ENCODE measurements at places on chromosomes 1 and 21.
A peak's percentile ranks its signal among the peaks of the same experiment; 100 is the strongest.

GRCh38 chr1:5053744-5054143 is 399.3 kb downstream of the AJAP1 start:
- DNase-seq: no peak

- no peak for DNase-seq
Measured at GRCh38 chr1:223513309-223513708, 120.1 kb downstream of the CCDC185 start.

GRCh38 chr1:79117376-79117775 is 110.8 kb upstream of the ADGRL4 start:
- no peak for DNase-seq

- DNase-seq: no peak
Measured at GRCh38 chr1:243247901-243248300, 7.2 kb downstream of the CEP170 start.

DNA sequence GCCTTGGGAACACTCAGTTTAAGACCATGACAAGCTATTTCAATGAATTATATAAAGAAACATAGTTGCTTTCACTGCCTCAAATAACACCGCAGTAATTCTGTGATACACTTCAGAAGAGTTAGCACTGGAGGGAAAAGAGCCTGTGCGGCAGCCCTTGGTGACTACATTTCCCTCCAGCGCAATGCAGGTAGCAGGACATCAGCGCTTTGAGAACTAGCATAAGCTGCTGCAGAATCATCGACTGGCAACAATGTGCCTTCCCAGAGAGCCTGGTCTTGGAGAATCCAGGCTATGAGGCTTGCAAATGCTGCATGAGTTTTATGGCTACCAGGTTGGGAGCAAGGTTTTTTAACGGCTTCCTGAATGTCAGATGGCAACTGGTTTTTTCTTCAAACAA is 7.5 kb downstream of the NRIP1 start:
- no peak for DNase-seq

DNA sequence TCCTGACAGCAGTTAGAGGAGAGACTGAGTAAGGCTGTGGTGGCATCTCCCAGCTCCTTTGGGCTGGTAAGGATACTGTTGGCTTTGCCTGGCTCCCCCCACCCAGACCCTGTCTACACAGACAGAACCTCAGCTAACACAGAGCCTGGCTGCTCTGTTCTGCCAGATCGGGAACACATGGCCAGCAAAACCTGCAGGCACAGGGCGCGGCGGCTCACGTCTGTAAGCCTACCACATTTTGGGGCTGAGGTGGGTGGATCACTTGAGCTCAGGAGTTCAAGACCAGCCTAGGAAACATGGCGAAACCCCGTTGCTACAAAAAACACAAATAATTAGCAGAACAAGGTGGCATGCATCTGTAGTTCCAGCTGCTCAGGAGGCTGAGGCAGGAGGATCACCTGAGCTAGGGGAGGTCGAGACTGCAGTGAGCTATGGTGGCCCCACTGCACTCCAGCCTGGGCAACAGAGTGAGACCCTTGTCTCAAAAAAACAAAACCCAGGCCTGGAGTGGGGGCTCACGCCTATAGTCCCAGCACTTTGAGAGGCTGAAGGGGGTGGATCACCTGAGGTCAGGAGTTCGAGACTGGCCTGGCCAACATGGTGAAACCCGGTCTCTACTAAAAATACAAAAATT is 6.7 kb downstream of the CSTB start:
- DNase-seq: no peak

GRCh38 chr1:1106510-1107221 is 9.2 kb downstream of the C1orf159 start:
- DNase-seq: no peak

DNA sequence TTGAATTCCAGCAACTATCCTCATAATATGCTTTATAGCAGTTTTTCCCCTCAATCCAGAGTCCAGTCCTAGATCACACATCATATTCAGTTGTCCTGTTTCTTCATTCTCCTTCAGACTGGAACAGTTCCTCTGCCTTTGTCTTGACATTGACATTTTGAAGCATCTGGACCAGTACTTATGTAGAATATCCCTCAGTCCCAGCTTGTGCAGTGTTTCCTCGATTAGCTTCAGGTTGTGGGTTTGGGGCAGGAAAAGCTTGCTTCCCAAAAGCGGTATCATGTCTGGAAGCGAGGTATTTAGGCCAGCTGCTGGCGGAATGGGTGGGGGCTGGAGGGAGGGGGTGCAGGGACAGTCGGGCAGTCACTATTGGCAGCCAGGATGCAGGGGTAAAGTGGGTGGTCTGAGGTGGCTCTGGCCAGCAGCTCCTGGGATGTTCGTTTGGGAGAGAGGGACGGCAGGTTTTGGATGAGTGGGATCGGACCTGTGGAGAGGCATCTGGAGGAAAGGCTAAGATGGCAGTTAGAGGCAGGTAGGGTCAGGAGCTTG is 6.5 kb downstream of the THEMIS2 start:
- DNase-seq: no peak

DNA sequence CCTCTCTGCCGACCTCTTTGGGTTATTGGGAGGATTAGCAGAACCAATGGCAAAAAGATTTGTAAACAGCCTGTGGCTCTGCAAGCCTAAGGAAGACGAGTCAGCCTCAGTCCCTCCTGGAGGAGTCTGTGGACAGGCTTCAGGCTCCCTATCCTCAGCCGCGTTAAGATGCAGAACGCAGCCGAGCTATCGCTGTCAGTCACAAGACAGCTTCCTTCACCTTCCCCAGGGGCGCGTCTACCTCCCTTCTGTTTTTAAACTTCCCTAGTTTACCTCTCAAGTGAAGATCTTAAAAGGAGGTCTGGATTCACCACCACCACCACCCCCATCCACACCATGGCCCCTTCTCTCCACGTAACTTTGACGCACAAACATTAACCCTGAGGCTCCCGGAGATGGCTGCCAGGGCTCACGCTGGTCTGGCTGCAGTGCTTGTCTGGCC is 738 bp downstream of the CAMK1G start:
- DNase-seq: no peak

DNA sequence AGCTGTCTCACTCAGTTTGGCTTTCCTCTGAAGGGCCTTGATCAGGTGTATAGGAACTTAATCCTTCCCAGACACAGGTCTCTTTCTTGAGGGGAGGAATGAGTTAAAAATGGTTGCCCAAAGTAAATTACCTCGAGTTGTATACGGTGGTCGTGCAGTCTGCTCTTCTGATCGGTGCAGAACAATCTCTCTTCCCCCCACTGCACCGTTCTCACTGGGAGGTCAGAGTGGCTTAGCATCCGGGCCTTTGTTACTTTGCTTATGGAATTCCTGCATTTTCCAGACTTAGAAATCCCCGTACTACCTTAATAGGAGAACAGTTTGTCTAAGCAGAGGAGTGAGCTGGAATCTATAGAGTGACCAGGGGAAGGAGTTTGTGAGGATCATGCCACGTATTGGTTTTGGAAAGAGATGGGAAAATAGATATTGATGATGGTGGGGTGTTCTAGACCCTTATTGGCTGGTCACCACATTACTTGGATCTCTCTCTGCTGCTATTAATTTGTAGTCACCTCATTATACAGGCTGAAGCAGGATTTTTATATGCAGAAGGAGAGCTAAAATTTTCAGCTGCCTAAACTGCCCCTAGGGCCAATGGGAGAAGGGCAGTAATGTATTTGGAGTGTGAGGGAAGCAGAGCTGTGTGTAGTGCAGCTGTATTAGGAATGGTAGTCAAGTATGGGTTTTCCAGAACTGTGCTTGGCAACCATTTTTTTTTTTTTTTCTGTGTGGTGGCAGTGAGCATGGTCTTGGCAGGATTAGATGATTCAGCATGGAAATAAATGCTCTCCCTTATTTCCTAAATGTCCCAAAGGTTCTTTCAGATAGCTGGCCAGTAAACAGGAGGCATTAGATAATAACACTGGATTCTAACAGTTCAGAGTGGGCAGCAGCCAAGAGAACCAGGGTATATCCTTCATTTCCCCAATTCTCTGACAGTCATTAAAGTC is 81.5 kb downstream of the NDUFS5 start:
- no peak for DNase-seq

DNA sequence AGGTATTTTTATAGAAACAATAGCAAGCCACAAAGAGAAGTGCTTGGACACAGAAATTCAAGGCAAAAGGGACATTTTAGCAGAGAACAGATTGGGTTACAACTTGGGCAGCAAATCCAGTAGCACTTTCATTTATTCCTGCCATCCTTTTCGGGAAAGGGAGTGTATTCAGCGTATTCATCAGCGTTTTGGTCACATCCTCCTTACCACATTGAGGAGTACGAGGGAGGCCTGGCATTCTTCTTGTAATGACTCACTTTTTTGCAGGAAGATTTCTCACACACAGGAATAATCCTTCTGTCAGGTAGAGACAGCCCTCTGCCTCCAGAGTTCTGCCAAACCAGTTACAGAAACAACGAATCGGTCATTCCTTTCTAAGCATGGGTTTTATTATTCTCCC is 18.1 kb upstream of the FAM78B start:
- no peak for DNase-seq

DNA sequence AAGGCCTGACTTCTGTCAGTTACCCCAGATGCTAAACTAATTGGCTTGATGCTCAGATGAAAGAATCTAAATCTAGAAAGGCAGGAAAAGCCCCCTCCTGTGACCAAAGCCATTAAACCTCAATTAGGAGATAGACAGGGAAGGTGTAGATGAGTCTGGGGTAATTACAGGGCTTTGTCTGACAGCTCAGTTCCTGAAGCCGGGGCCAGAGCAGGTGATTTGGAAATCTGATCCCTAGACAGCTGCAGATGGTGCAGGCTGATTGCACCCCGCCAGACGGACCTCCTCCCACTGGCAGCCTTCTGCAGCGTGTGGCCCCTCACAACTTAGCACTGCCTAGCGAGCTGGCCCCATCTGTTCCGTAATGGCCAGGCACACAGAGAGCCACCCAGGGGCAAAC is 395.1 kb downstream of the HLX start:
- no peak for DNase-seq

DNA sequence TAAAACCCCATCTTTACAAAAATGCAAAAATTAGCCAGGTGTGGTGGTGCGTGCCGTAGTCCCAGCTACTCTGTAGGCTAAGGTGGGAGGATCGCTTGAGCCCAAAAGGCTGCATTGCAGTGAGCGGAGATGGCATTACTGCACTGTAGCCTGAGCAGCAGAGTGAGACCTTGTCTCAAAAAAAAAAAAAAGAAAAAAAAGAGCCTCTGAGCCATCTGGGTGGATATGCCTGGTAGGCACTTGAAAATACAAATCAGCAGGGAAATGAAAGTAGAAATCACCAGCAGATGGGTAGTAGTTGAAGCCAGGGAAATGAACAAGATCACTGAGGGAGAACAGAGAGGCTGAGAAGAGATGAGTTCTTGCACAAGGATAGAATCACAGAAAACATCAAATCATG is 131.0 kb upstream of the HMCN1 start:
- DNase-seq: peak; percentile 1

GRCh38 chr1:171494076-171494475 is 8.7 kb downstream of the PRRC2C start:
- no peak for DNase-seq

- no peak for DNase-seq
Measured at GRCh38 chr1:153639280-153639679, 5.4 kb downstream of the CHTOP start.

DNA sequence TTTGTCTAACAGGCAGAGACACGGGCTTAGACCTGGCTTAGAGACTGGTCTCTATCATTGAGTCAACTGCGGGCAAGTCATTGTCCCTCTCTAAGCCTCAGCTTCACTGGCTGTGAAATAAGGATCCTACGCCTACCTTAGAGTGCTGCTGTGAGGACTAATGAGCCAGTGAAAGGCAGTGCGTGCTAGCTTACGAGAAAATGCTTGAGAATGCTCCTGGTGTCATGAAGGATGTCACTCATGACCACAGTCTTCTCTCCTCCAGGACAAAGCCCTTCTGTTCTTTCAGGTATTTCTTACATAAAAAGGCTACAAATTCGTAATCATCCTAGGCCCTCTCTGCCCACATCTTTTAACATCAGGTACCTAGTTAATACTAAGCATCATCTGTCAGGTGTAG is 16.5 kb upstream of the A3GALT2 start:
- DNase-seq: no peak

GRCh38 chr1:223048026-223048425 is 95.0 kb downstream of the TLR5 start:
- DNase-seq: no peak

- no peak for DNase-seq
Measured at GRCh38 chr1:12447307-12447706, 170.7 kb downstream of the DHRS3 start.
